ENCODE measurements at places on chromosomes 11 and 22. TPM values are rescaled to one million over a fixed set of nuclear protein-coding genes. Genes with fewer than 3 reads are reported as not detected.

GRCh38 chr11:39144351-39145130, 2314.9 kb downstream of the LRRC4C start:
- no peak overlapping the region for H3K27ac ChIP-seq
- no peaks in the 10 kb centered on the region for H3K36me3 ChIP-seq
- DNase-seq, result no peak
- H3K4me3 ChIP-seq, result no peak overlapping the region

DNA sequence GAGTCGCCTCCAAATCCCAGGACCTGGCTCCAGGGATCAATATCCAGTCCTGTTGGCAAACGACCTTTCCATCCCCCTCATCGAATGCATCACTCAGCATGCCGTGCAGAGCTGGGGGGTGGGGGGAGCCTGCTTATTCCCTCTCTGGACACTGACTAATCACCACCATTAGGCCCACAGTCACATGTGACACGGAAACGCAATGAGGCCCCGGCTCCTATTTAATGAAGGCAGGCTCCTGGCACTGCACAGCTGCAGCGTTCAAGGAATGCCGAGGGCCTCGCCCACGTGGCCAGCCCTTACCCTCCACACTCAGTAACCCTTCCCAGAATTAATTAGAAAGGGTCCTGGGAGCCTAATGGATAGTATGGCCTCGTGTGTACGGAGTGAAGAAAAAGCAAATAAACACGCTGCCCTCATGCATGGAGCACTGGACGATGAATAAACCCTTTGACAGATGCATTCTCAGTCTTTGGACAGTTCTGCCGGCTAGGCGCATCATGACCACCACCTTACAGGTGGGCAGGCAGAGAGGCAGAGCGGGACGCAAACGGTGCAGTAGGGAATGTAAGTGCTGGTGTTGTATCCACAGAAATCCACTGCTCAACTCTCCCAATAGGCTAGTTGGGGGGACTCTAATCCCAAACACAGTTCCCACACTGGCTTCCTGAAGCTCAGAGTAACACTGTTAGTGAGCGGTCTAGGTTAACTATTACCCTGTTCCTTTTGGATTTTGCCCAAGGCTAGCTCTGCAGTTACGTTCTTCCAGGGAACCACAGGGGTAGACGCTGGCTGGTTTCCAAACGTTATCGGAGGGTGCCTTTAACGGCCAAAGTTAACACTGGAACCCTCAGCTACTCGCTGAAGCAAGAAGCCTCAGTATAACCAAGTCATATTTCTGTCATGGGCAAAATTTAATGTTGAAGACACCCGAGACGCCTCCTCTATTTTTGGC, 490.1 kb downstream of the OPCML start:
- H3K27me3 ChIP-seq, result peaks cover 17% of the 10 kb centered on the region
- H3K4me3 ChIP-seq, result no peak overlapping the region
- no peaks in the 10 kb centered on the region for H3K36me3 ChIP-seq
- H3K4me1 ChIP-seq, result no peaks in the 10 kb centered on the region
- H3K27ac ChIP-seq, result no peak overlapping the region
- DNase-seq, result no peak

GRCh38 chr22:24693379-24693778, 81.1 kb downstream of the PIWIL3 start:
- no peaks in the 10 kb centered on the region for H3K4me1 ChIP-seq
- peaks cover 17% of the 10 kb centered on the region for H3K27me3 ChIP-seq
- H3K36me3 ChIP-seq, result no peaks in the 10 kb centered on the region
- DNase-seq, result peak; percentile 21
- H3K4me3 ChIP-seq, result no peak overlapping the region

DNA sequence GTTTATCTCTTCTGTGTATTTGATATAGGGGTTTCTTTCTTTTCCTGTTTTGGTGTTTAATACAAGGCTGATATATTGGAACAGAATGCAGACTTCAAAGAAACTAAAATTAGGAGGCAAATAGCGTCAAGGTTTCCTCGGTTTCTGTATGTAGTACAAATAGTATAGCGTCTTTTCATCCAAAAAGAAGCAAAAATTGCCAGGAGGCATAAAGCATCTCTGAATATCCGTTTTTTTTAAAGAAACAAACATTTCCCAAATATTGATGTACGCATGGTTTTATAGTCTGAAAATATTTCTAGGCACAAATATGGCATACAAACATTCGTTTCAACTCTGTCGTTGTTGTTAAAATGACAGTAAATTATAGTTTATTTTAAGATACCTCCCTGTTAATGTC, 17.1 kb upstream of the PAX6 start:
- H3K36me3 ChIP-seq, result no peaks in the 10 kb centered on the region
- no peaks in the 10 kb centered on the region for H3K27me3 ChIP-seq
- H3K4me1 ChIP-seq, result no peaks in the 10 kb centered on the region
- no peak overlapping the region for H3K4me3 ChIP-seq
- no peak overlapping the region for H3K27ac ChIP-seq
- no peak for DNase-seq

GRCh38 chr22:42069801-42070516, 653 bp downstream of the NAGA start:
- peaks cover 14% of the 10 kb centered on the region for H3K4me1 ChIP-seq
- H3K27ac ChIP-seq, result peak overlapping the region; percentile 19
- H3K4me3 ChIP-seq, result peak overlapping the region; percentile 77
- no peaks in the 10 kb centered on the region for H3K36me3 ChIP-seq

The MMP12 gene
- not detected for total RNA-seq

DNA sequence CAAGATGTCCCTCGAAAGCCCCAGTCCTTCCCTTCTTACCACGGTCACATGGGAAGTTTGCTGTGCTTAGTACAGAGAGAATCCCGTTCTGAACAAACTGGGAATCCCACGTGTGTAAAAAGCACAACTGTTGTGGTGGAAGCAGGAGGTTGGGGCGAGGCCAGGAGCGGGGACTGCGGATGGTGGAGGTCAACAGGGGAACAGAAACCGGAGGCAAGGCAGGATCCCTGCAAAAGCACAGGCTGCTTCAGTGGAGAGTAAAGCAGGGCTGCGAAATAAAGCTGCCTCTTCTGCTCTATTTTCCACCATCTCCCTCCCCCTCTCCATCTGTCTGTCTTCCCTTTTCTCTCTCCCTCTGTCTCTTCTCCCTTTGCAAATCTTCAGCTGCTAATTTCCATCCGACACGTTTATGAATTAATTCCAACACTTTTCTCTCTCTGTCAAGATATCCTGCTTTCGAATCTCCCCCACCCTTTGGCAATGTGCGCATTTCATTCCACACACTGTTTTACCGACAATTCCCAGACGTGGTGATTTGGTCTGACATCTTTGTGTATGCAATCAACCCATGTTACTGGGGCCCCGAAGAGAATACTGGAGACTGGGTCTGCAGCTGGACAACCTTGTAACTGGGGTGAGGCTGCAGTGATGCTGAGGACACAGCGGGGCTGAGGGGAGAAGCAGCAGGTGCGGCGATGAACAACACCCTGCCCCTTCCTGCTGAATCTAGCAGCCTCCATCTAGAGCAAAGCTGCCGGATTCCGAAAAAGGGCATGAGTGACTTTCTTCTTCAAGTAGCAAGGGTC, 571.8 kb downstream of the OPCML start:
- peaks cover 33% of the 10 kb centered on the region for H3K27me3 ChIP-seq
- DNase-seq, result no peak
- no peaks in the 10 kb centered on the region for H3K36me3 ChIP-seq

DNA sequence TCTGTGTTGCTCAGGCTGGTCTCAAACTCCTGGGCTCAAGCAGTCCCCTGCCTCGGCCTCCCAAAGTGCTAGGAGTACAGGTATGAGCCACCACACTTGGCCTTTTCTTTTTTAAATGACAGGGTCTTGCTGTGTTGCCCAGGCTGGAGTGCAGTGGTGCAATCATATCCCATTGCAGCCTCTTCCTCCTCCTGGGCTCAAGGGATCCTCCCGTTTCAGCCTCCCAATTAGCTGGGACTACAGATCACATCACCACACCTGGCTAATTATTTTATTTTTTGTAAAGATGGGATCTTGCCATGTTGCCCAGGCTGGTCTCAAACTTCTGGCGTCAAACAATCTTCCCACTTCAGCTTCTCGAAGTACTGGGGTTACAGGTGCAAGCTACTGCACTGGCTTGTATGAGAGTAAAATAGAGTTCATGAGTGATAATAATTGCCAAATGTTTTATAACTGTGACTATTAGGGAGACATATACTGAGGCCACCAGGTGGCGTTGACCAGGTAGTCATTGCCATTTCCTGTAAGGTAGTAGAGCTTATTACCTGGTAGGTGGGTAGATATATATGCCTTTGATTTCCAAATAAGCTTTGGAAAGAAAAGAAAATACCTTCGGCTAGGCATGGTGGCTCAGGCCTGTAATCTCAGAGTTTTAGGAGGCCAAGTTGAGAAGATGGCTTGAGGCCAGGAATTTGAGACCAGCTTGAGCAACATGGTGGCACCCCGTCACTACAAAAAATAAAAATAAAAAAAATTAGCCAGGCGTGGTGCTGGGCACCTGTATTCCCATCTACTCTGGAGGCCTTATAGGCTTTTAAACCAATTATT, 5.4 kb downstream of the FDX1 start:
- H3K27ac ChIP-seq, result no peak overlapping the region
- no peak overlapping the region for H3K4me3 ChIP-seq
- H3K4me1 ChIP-seq, result peaks cover 22% of the 10 kb centered on the region
- peak; percentile 70 for DNase-seq
- peaks cover 7% of the 10 kb centered on the region for H3K36me3 ChIP-seq

GRCh38 chr11:33016654-33017053, 976 bp downstream of the DEPDC7 start:
- no peaks in the 10 kb centered on the region for H3K27me3 ChIP-seq
- peaks cover 15% of the 10 kb centered on the region for H3K4me1 ChIP-seq
- peak; percentile 19 for DNase-seq
- no peak overlapping the region for H3K4me3 ChIP-seq

The KCNJ11 gene
- total RNA-seq, result 1.8 TPM

DNA sequence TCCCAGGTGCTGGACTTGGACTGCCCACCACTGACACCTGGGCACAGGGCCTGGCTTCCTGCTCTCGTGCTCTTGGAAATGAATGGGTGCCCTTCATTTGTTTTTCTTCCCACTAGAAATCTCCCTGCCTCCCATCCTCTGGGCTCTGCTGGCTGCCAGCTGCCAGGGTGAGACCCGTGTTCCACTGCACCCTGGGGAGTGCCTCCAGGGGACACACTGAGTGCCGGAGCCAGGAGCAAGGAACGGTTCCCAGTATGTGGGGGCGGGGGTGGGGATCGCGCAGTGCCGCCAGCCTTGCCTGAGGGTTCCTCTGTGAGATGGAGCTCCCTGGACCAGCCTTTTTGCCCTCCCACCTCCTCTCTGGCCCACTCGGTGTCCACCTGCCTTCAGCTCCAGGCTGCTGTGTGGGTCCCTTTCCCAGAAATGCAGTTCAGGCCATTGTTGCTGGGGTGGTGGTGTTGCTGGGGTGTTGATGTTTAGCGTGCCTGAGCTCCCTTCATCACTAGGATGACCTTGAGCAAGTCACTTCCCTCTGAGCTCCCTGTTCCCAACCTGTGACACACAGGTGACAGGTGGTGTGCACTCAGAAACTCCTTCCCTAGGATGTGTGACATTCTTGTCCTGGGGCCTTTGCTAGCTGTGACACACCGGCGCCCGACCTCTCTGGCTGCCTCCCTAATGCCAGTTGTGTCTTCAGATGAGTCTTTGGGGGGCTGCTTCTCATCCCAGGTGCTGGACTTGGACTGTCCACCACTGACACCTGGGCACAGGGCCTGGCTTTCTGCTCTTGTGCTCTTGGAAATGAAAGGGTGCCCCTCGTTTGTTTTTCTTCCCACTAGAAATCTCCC, 72.1 kb downstream of the MED15 start:
- H3K27ac ChIP-seq, result no peak overlapping the region
- H3K36me3 ChIP-seq, result peaks cover 34% of the 10 kb centered on the region
- no peak overlapping the region for H3K4me3 ChIP-seq
- no peaks in the 10 kb centered on the region for H3K27me3 ChIP-seq

DNA sequence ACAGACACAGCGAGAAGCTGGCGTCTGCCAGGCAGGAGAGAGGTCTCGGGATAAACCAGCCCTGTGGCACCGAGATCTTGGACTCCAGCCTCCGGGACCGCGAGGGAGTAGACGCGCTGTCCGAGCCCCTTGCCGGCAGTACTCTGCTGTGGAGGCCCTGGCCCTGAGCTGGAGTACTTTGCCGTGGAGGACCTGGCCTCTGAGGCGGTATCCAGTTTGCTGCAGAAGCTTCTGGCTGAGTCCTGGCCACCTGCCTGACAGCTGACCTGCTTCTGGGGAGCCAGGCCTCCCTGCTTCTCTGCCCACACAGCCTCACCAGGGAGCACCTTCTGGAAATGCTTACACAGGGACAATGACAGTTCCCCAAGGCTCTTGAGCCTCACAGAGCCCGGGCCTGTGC, 31.6 kb upstream of the CARS1 start:
- H3K27me3 ChIP-seq, result no peaks in the 10 kb centered on the region
- DNase-seq, result no peak
- no peaks in the 10 kb centered on the region for H3K36me3 ChIP-seq

The SYCE3 gene
- total RNA-seq, result 1.3 TPM

DNA sequence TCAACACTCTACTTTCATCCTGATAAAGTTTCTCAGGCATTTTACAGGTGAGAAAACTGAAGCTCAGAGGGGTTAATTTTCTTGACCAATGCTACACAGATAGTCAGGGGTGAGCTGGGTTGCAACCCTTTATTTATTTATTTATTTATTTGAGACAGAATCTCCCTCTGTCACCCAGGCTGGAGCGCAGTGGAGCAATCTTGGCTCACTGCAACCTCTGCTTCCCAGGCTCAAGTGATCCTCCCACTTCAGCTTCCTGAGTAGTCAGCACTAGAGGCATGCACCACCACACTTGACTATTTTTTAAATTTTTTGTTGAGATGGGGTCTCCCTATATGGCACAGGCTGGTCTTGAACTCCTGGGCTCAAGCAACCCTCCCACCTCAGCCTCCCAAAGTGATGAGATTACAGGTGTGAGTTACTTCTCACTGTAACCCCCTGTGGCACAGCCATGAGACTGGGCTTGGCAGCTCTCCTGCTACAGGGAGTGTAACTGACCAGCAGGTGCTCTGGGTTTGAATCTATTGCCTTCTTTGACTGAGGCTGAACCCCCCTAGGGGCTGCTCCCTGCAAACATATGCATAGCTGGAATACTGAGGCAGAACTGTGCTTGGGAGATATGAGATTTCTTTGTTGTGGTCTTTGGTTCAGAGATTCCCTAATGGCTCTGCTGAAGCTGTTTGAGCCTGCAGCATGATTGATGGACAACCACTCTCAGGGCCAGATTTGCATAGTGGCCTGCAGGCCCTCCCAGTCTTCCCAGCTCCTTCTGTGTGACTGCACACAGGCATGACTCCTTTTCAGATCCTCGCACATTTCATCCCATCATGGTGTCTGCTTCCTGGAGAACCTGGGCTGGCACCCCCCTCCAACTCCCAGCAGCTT, 6.1 kb downstream of the C11orf96 start:
- peaks cover 10% of the 10 kb centered on the region for H3K27me3 ChIP-seq
- H3K27ac ChIP-seq, result no peak overlapping the region
- H3K4me1 ChIP-seq, result peaks cover 9% of the 10 kb centered on the region
- DNase-seq, result no peak
- H3K4me3 ChIP-seq, result no peak overlapping the region
- H3K36me3 ChIP-seq, result no peaks in the 10 kb centered on the region

DNA sequence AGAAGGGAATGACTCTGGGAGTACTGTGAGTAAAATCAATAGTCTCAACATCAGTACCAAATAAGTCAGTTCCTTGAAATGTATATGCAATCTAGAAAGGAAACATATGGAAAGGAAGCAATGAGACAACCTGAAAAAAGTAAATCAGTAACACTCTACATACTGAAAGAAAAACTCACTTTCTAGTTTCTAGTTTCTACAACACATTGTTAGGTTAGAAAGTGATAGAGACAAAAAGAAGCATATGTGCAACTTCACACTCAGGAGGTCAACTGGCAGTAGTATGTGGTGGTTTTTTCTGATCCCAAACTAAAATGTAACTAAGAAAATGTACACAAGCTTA, 156.5 kb upstream of the SOX6 start:
- DNase-seq, result no peak
- H3K4me1 ChIP-seq, result no peaks in the 10 kb centered on the region
- no peak overlapping the region for H3K4me3 ChIP-seq
- no peaks in the 10 kb centered on the region for H3K27me3 ChIP-seq
- no peaks in the 10 kb centered on the region for H3K36me3 ChIP-seq

Measured in PC-3 (cell line).